ENCODE measurements at places on chromosomes 5 and 9.
A peak's percentile ranks its signal among the peaks of the same experiment; 100 is the strongest.

GRCh38 chr9:121700165-121700831 is 48.9 kb downstream of the DAB2IP start:
- DNase-seq, result peak; percentile 40

DNA sequence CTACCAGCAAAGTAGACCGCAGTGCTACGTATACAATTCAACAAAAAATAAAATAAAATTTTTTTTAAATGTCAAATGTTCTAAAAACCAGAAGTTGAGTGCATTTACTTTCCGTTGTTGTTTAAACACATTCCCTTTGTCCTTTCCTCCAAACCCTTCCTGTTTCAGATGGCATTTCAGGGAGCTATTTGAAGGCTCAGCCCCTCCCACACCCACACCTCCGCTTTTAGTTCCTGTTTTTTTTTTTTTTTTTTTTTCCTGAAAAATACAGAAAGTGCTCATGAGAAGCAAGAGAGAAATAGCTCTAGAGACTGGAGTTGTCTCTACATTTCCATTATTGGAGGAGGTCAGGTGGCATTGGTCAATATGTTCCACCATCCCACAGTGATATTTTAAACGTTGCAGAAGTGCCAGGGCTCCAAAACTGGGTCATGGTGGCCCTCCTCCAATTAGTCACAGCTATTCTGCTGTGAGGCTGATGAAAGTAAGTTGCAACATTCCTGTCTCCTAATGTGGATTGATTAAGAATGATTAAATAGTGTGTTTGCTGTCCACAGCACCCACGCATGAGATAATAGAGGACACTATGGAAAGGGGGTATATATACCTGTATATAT is 106.9 kb downstream of the GABRG2 start:
- no peak for DNase-seq

- DNase-seq, result no peak
Measured at GRCh38 chr5:82416512-82416911, 138.4 kb upstream of the RPS23 start.

DNA sequence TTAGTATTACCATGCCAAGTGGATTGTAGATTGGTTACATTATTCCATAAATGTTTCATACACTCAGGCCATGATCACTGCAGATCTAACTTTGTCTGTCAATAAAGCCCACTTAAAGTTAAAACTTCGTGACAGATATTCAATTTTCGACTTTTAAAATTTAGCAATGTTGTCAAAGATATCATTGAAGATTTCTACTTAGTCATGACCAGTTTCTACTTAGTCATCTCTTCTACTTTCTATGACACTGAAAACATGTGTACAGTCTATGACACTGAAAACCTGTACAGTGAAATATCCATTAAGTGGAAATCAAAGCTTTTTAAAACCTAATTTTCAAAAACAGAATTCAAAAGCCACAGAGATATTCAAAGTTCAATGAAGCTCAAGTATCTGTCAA is 258.2 kb downstream of the MCTP1 start:
- DNase-seq, result no peak

GRCh38 chr5:125823572-125823971 is 599.6 kb upstream of the GRAMD2B start:
- no peak for DNase-seq

- DNase-seq, result no peak
Measured at GRCh38 chr5:9067154-9067553, 478.7 kb downstream of the SEMA5A start.

GRCh38 chr5:61704289-61704688 is 372.2 kb downstream of the ZSWIM6 start:
- DNase-seq, result no peak

GRCh38 chr5:50827516-50828247 is 161.2 kb downstream of the PARP8 start:
- DNase-seq, result no peak

DNA sequence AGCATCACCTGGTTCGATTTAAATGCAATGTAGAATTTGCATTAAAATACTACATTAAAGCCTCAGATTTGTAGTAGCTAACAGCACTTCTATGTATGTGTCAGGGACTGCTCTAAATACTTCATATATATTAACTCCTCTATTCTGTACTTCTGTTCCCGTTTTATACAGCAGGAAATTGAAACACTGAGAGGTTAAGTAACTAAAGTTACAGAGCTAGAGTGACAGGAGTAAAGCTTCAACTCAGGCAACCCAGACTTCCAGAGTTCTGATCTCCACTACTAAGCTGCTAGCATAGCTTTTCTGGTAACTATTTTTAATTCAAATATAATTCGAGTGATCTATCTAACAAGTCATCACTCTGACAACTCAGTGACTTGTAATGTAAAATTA is 619 bp upstream of the APC start:
- DNase-seq, result no peak

GRCh38 chr9:129383561-129384490 is 205.8 kb upstream of the IER5L start:
- DNase-seq, result peak; percentile 70

GRCh38 chr9:97447001-97447400 is 35.1 kb downstream of the TDRD7 start:
- no peak for DNase-seq

- DNase-seq, result no peak
Measured at GRCh38 chr5:41747301-41747700, 122.9 kb downstream of the OXCT1 start.

DNA sequence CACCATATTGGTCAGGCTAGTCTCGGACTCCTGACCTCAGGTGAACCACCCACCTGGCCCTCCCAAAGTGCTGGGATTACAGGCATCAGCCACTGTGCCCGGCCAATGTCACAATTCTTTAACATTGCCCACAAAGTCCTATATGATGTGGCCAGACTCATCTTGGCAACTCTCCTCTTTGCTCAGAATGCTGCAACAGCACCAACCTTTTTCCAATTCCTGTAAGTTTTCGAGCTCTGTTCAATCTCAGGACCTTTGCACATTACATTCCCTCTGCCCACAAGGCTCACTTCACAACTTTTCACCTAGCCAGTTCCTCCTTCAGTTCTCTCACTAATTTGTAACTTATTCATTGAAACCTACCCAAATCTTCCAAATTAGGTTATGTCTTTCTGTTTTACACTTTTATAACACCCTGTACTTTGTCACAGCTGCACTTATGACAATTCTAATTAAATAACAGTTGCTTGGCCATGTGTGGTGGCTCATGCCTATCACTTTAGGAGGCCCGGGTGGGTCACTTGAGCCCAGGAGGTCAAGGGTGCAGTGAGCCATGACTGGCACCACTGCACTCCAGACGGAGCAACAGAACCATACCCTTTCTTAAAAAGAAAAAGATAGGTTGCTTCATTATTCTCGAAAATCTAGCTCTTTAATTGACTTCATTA is 30.9 kb upstream of the GLDC start:
- no peak for DNase-seq

- DNase-seq, result no peak
Measured at GRCh38 chr5:37842048-37842447, 2.2 kb upstream of the GDNF start.
